ENCODE measurements at places on chromosomes 13 and 19.
A peak's percentile ranks its signal among the peaks of the same experiment; 100 is the strongest.

DNA sequence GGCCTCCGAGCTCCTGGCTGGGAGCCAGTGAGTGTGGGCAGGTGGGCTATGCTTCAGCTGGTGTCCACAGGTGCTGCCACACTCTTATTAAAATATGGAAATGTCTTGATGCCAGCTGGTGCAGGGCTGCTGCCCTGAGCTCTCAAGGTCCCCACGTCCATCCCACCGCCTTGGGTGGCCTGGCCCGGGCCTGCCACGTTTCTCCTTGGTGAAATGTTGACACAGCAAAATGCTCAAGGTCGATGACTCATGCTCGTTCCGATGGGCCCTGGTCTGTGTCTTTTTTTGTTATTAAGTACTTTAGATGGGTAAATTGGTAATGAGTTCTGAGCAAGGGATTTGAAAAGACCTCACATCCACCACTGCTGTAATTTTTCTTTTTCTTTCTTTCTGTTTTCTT, 524.7 kb downstream of the MYO16 start:
- no peak for DNase-seq

DNA sequence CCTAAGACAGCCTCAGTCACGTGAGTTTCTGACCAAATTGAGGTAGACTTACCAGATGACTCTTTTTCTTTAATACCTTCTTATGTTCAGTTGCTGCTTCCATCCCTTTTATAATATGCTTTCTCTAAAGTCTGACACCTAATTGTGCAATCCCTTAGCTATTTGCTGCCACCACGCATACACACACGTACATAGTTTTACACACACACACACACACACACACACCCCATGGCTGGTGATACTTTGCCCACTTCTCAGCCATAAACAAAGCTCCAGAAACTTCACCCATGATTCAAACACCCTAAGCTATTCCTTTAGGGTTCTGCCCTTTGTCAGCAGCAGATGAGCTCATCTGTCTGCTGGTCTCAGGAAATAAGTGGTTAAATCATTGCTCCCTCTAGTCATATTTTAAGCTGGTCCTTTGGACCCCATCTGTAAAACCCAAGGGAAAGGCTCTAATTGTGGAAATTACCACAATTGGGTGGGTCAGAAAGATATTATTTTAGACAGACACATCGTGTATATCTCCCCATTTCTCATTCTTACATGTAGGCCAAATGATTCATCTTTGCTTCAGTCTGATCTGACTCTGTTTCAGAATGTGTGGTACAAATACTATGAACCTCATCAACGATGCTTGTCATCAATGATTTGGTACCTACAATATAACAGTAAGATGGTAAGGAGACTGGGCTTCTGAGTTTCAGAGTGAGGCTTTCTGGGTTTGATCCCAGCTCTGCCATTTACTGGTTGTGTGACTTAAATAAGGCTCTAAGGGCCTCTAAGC, 69.2 kb downstream of the NALCN start:
- no peak for DNase-seq

- DNase-seq = no peak
Measured at GRCh38 chr13:56988543-56988942, 152.2 kb upstream of the PRR20A start.

GRCh38 chr13:105410602-105411001, 1124.9 kb downstream of the EFNB2 start:
- peak; percentile 44 for DNase-seq

GRCh38 chr13:98526182-98526512, 50.8 kb downstream of the STK24 start:
- DNase-seq = no peak

- no peak for DNase-seq
Measured at GRCh38 chr13:94345374-94346195, 133.9 kb downstream of the DCT start.

- DNase-seq = no peak
Measured at GRCh38 chr19:21022996-21023395, 2.5 kb downstream of the ZNF430 start.

DNA sequence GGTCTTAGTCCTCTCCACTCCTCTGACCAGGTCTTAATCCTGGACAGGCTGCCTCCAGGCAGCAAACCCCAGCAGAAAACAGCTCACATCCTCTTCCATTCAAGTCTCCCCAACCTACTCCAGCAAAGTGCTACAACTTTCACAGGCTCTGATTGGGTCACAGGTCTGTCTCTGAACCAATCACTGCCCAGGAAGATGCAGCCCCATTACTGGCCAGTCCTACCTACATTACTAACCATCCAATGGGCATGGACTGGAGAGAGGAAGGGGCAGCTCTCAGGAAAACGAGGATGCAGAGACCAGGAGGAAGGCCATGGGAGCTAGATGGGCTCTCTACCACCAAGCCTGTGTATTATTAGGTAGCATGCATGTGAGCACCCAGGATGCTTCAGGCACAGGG, 12.2 kb downstream of the MED26 start:
- no peak for DNase-seq

- DNase-seq = no peak
Measured at GRCh38 chr13:42812316-42812715, 30.9 kb downstream of the FAM216B start.

DNA sequence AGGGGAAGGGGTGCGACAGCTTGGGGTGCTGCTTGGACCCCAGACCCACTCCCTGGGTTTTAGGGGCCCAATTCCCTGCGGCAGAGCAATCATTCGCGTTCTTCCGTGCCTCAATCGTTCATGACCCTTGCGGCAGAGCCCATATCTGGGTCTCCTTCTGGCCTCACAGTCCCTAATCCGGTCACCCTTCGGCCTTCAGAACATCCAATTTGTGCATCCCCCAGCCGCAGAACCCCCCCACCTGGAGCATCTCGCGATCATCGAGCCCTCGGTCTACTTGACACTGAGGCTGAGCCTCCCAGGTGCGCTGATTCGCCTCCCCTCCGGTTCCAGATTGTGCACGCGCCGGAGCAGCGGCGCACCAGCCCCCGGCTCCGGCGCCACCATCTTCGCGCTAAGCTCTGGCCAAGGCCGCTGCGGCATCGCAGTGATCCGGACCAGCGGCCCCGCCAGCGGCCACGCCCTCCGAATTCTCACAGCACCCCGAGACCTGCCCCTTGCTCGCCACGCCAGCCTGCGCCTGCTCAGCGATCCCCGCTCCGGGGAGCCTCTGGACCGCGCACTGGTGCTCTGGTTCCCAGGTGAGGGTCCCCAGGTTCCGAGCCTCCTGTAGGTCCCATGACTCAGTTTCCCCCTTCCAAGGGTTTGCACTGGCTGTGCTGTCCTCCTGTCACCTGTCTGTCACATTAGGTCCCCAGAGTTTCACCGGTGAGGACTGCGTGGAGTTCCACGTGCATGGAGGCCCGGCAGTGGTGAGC, 501 bp downstream of the GTPBP3 start:
- DNase-seq = no peak

DNA sequence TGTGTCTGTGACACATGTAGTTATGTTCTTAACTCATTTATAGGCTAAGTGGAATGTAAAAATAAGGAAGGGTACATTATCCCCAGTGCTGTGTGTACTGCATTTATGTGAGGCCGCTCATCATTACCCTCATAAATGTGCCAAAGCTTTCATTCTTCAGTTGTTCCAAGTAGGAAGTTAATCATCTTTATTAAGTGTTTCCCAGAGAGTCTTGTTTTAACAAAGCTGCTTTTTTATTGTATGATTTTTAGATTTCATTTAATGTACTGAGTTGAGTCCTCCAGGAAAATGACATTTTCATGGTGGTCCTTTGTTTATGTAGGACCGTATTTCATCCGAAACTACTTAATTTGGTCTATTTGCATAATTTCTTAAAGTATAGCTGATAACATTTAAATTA, 379.8 kb downstream of the DLEU7 start:
- DNase-seq = no peak

- DNase-seq = no peak
Measured at GRCh38 chr13:50762969-50763567, 80.4 kb downstream of the DLEU7 start.

GRCh38 chr19:10510301-10510802, 6.9 kb downstream of the S1PR5 start:
- no peak for DNase-seq

- no peak for DNase-seq
Measured at GRCh38 chr13:31067416-31068118, 94.1 kb downstream of the HSPH1 start.

DNA sequence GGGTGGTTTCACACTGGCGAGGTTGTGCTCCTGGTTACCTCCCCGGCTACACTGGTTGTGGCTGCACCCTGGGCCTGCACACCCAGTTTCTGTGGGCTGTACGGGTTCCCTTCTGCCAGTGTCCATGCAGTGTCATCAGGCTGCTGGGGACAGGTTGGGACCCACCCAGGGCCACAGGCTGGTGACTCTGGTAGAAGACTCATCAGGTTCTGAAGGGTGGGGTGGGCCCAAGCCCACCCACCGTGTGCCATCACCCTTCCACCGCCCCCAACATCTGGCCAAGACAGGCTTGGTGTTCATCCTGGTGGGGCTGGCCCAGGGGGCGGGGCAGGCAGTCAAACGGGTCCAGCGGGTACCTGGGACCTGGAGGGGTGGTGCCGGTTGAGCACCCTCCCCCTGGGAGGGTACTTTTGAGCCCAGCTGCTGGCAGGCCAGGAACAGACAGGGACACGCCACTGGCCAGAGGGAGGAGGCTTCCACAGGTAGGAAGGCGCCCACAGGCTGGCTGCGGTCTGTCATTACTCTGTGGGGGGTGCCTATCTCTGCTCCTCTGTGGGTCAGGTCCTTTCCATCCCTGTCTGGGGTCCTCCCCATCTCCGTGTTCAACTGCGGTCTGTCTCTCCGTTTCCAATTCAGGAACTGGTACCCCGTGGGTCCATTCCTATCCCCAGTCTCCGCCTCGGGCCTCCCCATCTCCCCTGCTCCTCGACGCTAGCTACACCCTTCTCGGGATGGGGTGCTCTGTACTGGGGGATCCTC, at the start of gene RNF225:
Gene RNF225, plus strand, starts transcription at position 437 of the 759 bp plus-strand sequence. CDS start 434 bp downstream, outside the sequence.
- no peak for DNase-seq

DNA sequence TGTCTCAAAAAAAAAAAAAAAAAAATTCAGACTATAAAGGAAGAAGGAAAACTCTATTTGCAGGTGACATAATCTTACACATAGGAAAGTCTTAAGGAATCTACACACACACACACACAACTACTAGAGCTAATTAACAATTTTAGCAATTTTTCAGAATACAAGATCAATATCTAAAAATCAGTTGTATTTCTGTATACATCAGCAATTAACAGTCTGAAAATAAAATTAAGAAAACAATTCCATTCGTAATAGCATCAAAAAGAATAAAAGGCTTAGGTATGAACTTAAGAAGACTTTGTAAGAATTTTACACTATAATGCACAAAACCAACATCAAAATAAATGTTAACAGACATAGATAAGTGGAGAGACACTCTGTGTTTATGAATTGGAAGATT, 15.6 kb upstream of the CALM3 start:
- no peak for DNase-seq

DNA sequence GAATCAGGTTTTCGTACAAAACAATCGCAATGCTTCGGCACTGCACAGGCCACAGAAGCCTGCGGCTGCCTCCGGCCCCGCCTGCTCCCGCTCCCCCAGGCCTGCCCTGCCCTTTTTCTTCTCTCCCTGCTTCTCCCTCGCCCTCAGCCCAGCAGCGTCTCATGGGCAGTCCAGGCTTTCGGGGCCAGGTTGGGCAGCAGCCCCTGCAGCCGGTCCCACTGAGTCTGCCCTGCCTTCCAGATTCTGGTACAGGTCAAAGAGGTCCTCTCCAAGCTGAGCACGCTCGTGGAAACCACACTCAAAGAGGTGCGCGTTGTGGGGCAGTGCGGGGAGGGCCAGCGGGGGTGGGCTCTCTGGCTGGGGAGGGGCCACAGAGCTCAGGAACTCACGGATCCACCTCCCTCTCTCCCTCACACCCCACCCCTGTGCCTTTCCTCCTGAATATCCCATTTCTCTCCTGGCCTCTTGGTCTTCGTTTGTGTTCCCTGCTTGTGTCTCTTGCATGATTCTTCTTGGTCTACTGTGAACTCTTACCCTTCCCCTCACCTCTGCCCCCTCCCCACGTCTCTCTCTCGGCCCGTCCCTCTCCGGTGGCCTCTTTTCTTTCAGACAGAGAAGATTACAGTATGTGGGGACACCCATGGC, 30.1 kb downstream of the CCDC8 start:
- DNase-seq = no peak

DNA sequence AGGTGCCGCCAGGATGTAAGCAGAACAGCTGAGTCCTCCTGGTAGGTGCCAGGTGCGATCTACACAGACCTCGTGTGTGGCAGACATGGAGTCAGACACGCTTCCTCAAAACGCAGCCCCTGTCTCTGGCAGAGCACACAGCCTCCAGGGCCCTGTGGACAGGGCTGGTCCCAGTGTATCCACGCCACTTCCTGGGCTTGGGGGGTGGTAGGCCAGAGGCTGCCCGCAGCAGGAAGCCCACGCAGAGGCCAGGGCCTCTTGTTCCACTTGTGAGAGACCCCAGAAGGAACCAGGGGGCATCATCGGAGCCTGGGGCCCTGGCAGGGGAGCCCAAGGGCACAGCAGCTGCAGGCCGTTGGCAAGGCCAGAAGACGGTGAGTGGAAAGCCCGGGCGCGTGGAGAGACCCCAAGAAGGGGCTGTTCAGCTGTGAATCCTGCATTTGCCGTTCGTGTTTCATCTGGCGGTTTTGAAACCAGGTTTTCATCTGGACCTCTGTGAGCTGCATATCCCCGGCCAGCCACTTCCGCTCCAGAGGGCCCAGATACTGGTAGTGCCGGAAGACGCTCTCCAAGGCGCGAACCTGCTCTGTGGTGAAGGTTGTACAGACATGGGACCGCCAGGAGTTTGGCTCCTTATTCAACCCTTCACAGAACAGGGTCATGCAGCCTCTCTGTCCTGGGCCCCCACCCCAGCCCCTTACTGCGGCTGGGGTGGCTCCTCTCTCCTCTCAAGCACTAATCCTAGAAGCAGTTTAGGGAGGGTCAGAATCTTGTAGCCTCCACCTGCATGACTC, 25.1 kb upstream of the SLITRK1 start:
- DNase-seq = no peak

DNA sequence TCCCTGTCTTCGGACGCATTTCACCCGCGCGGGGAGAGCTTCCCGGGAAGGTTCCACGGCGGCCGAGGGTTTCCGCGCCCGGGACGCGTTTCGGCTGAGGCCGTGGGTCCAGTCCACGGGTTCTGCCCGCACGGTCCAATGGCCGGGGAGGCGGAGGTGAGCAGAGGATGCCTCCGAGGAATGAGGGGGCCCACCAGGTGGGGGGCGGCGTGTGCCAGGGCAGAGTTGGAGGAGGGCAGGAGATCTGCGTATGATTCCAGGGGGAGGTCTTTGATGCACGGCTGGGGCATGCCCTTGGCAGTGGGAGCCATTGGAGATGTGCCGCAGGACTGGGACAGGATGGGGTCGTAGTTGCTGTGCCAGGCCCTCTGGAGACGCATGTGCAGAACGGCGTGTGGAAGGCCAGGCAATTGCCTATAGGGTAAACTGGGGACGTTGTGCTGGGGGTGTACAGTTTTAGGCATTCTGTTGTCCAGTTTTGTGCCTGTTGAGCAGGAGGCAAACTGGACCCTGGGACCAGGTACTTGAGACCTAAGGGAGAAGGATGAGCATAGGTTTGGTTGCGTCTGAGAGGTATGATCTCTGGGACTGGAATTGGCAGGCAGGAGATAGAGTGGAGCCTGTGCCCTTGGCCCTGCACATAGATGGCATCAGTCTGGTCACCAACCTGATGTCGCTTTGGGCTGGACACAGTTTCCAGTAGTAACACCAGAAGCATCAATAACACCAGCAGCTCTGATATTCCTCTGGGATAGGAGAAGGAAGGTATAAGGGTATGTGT, 751 bp downstream of the ZNF584 start:
- no peak for DNase-seq

Data from right forelimb (tissue), 1 donor.